ENCODE measurements at places on chromosomes 1 and 21.
A peak's percentile ranks its signal among the peaks of the same experiment; 100 is the strongest.

GRCh38 chr1:30806381-30807317 lies 49.1 kb upstream of the LAPTM5 start:
- no peak for DNase-seq

GRCh38 chr1:16402742-16403141 lies 34.5 kb downstream of the SPATA21 start:
- no peak for DNase-seq

- DNase-seq: no peak
These were observed 53.0 kb upstream of the PRELP start for GRCh38 chr1:203422656-203423055.

DNA sequence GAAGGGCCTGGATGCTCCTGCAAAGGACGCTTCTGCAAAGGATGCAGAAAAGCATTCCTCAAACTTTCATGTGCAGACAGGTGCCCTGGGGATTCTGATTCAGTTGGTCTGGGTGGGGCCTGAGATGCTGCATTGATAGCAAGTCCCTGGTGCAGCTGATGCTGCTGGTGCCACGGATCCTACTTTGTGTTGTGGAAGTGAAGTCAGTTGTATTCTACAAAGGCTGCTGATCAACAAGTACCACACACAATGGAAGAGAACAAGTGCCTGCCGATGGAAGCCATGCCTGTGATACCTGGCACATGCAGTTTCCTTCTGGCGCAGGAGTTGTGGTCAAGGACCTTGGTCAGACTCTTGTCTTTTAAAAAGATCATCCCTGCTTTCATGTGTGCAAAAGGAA lies 478.8 kb downstream of the CAMTA1 start:
- no peak for DNase-seq

DNA sequence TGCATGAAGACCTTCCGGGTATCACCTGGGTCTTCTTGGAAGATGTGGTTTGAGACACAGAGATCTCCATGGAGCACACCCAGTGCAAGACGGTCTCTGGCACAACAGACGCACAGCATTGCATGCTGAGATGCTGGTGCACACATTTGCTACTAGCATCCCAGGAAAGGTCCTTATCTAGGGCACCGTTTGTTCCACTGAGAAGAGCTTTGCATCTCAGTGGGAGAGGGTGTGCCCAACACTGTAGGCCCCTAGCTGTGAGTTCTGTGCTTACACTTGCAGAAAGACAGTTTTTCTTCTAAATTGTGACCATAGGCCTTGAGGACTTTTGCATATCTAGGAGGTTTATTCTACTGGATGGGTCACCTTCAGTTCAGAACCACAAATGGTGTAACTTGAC lies 554.1 kb downstream of the MATN1 start:
- no peak for DNase-seq

DNA sequence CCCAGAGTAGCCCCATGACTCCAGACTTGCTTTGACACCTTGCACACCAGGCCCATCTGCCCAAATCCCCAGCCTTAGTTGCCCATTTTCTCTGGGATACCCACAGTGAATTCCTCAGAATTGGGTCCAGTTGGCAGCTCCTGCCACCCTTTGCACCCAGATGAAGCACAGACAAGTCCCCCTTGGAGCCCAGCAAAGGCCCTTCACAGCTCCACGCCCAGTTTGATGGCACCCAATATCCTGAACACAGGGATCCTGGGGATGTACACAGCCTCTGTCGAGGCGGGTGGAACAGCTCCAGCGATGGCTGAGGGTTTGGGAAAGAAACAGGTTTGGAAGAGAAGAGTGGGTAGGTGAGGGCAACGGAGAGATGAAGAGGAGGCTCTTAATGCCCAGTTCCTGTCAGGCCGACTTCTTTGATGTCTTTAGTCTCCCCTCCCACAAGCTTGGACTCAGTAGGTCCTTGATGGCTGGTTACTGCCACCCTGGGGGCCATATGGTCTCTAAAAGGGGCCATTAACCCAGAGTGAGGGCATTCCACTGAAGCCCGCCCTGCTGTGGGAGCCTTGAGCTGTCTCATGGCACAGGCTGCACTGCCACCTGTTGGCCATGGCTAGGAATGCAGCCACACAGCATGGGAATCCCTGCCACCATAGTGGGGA lies 21.7 kb downstream of the TMEM53 start:
- no peak for DNase-seq

GRCh38 chr21:25494804-25495203 lies 112.5 kb downstream of the MRPL39 start:
- no peak for DNase-seq

- peak; percentile 56 for DNase-seq
These were observed at the start of gene EPHX1 for GRCh38 chr1:225809842-225810578. Gene EPHX1 (plus strand): TSS chr1:225810124. CDS start chr1:225828730, 18,606 bp downstream.

- no peak for DNase-seq
These were observed 18.5 kb downstream of the SLC16A1 start for GRCh38 chr1:112937495-112937894.

DNA sequence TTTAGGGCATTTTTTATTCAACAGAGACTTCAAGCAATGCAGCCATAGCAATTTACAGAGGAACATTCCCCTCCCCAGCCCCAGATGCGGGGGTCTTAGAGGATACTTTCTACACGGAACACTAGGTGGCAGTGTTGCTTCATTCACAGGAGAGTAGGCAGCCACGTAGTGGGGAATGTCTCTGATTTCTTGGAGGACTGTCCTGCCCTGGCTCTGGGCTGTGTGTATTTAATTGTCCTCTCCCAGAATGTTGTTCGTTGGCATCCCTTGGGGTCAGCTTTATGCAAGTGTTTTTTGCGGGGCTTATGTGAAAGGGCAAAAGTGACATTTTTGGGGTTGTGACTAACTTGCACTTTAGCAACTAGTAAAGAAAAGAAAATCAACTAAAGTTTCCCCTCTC lies 96.9 kb downstream of the PAPPA2 start:
- peak; percentile 32 for DNase-seq

DNA sequence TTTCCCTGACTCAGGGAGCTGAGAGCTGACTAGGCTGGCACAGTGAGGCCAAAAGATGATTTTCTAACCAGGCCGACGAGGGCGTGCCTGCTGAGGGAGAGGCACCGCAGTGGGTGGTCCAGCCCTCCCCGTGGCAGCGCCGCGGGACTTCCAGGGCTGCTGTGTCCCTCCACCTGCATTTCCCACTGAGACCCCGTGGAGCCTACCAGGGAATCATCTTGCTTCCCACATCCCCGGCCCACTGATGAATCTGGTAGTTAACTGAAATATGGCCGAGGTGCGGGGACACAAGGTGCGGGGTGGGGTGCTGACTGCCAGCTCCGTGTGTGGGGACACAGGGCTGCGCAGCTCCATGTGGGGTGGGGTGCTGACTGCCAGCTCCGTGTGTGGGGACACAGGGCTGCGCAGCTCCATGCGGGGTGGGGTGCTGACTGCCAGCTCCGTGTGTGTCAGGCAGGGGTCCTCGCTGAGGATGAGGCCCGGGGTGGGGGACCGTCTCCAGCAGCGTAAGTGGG lies 10.4 kb downstream of the WRAP73 start:
- DNase-seq: no peak

GRCh38 chr21:41835711-41836154 lies 43.4 kb downstream of the PRDM15 start:
- no peak for DNase-seq

DNA sequence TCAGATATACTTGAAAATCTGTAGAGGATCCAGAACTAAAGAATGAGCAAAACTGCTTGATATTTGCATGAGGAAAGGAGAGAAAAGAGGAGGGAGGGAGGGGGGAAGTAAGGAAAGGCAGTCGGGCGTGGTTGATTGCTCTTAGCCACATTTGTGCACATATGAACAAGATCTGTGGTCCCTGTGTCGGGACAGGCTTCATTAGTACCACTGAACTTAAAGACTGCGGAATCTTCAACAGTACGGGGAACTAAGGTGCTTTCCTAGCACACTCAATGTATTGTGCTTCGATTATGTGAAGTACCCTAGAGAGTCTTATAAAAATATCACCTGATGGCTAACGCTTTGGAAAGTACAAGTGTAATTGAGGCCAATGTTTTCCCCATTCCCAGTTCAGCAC lies 59.9 kb downstream of the ZBTB18 start:
- no peak for DNase-seq

- DNase-seq: no peak
These were observed 3.8 kb downstream of the F13B start for GRCh38 chr1:197063212-197063611.

DNA sequence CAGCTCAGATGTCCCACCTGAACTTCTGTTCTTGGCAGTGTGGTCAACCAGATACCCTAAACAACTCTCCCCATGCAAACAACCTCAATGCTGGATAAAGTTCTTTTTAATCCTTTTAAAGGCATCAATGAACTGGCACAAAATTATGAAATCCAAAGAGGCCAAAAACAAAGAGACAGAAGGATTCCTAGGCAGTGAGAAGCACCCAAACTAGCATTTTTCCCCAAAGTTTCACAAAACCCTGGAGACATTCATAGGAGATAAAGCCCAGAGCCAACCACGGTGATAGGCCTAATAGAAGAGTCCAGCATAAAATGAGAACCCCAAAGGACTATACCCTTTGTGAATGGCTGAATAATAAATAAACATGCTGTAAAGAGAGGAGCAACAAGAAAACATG lies 50.7 kb downstream of the MATN1 start:
- no peak for DNase-seq

DNA sequence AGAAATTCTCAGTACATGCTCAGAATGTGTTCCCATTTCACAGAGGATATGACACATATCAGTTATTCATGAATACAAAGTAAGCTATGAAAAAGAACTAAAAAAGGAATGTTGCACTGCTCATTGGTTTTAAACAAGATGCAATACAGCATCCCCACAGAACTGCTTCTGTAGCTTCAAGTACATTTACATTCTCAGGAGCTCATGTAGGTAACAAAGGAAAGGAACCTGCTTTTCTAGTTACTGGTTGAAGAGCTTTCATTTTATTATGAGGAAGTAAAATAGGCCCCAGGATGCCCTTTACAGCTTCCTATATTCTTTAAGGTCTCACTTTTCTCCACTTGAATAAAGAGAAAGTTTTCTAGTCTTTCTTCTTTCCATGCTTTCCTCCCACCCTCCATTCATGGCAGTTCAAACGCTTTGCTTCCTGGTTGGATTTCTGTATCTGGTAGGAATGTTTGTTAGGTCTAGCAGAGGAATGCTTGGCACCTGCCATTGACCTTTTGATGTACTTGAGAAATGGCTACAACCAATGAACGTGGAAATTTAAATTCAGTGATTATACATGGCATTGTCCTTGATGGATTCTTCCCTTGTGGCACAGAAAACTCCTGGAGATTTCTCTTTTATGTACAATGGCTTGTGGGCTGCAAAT lies 27.1 kb upstream of the KCNK2 start:
- no peak for DNase-seq

- no peak for DNase-seq
These were observed 32.4 kb upstream of the PGBD5 start for GRCh38 chr1:230458509-230458908.

GRCh38 chr1:163202833-163203451 lies at the start of gene RGS5:
Gene RGS5 (minus strand): TSS chr1:163202916. CDS start chr1:163202835, 81 bp downstream.
- no peak for DNase-seq

DNA sequence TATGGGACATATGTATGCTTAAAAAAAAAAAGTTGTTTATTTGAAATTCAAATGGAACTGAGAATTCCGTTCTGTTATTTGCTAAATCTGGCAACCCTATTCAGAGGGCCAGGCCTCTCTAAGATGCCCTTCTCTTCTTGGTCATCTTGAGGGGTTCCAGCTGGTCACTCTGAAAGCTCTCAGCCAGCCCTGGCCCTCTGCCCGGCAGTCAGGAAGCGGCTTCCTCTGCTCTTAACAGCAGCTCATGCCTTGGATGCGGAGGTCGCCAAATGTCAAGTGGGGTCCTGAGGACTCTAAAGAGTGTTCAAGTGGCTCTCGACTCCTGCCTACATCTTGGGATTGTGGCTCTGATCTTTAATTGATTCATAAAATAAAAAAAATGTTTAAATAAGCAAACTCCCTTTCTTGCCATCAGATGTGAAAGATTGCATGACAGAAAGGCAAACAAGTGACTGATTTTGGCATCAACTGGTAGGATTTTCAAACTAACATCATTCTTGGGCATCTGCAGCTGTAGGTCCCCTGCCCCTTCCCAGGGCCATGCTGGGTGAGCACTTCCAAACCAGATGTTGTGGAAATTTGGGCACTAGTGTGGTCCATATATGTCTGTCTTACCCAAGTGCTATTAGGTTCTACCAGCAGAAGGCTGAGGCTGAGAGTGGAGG lies 130.8 kb downstream of the PRDM2 start:
- DNase-seq: no peak

DNA sequence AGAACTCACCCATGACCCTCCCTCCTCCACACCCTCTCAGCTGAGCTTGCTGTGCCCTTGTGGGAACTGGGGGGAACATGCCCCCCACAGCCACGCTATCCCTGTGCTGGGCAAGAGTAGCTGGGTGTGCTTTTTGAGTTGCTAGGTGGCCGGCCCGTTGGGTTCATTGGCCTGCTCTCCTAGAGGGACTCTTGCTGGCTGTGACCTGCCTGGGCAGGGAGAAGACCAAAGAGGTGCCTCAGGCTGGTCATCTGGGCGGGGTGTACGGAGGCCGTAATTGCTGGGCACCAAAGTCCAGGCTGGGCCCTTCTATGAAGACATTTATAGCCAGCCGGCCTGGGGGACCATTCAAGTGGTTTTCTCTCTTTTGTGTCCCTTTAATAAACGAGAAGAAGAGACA lies 138.3 kb upstream of the ZBTB40 start:
- DNase-seq: no peak

GRCh38 chr1:229344937-229345684 lies 2.3 kb upstream of the CCSAP start:
- DNase-seq: no peak

- DNase-seq: no peak
These were observed 7.5 kb upstream of the YBX1 start for GRCh38 chr1:42674682-42675081.

GRCh38 chr21:46210378-46211136 lies 18.0 kb downstream of the LSS start:
- DNase-seq: no peak

GRCh38 chr21:16535102-16535422 lies 805.3 kb downstream of the USP25 start:
- DNase-seq: peak; percentile 45

DNA sequence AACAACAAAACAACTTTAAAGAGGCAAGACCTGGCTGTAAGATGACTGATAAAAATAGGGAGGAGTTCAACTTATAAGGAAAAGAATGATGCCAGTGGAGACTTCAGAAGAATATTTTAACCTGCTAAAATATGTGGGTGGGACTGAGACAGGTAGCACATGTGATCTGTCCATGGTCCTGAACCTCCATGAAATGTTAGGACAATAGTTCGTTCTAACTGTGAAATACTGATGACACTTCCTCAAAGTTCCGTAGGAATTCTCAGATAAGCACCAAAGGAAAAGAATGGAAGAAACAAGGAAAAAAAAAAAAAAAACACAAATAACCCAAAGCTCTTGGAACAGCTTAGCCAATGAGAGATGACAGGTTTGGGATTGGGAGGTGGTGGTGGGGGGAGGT lies 44.7 kb downstream of the CDC42BPA start:
- no peak for DNase-seq

Data from AG09319 (cell line).